ENCODE measurements at places on chromosomes 6 and 20.

DNA sequence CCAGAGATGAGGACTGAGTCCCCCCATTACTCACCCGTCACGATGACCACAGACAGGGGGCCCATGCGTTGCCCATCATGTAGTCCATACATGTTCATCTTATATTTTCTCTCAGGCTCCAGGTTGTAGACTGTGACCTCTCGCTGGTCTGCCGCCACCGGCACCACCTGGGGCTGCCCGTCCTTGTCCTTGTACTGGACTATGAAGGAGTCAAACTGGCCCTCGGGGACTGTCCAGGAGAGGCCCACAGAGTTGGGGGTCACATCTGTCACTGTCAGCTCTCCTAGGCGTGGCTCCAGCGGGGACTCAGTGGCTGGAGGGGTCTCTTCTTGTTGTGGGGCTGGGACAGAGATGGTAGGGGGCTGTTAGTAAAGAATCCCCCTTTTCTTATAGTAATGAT, 35.4 kb downstream of the CYP21A2 start:
- DNase-seq, result no peak

- no peak for DNase-seq
Observed at GRCh38 chr6:132968419-132968950, 154.1 kb downstream of the RPS12 start.

- DNase-seq, result no peak
Observed at GRCh38 chr20:10282979-10283456, 64.4 kb downstream of the SNAP25 start.

GRCh38 chr20:57131601-57132391, 134.6 kb downstream of the BMP7 start:
- no peak for DNase-seq

DNA sequence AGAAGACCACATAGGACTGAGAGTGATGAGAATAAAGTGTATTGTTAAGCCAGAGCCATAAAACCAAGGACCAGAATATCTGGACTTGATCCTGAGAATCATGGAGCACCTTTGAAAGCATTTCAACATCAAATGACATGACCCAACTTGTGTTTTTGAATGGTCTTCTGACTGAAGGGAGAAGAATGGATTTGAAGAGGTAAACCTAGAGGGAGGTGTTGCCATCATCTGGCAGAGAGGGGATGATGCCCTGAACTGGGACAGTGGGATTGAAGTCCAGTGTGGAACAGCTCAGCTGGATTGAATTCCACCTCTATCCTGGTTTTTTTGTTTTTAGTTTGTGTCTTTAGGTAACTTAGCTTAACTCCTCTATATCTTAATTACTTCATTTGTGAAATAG, 570.0 kb downstream of the TBC1D32 start:
- no peak for DNase-seq

DNA sequence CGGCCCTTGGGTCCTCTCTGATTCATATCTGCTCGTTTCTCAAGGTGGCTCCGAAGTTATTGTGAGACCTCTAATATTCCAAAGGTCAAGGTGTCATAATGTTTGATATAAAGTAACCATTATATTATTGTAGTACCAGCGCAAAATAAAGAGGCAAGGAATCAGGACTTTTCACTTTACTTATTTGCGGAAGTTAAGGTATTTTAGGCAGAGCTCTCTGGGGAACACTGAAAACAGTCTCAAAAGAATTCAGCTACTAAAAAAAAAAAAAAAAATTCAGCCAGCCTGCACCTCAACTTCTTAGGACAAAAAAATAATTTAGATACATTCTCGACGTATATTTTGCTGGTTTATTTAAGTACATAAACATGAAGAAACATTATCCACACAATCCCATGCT, 2.4 kb downstream of the OSER1 start:
- DNase-seq, result no peak

- no peak for DNase-seq
Observed at GRCh38 chr6:114101255-114101654, 130.3 kb upstream of the HDAC2 start.

GRCh38 chr6:4327841-4328240, 192.5 kb upstream of the ECI2 start:
- DNase-seq, result no peak

GRCh38 chr20:25547063-25547462, 38.3 kb downstream of the NINL start:
- DNase-seq, result no peak

GRCh38 chr6:78435671-78436070, 431.7 kb upstream of the IRAK1BP1 start:
- DNase-seq, result no peak

GRCh38 chr20:20407891-20408805, 40.2 kb downstream of the INSM1 start:
- no peak for DNase-seq

GRCh38 chr6:98847416-98847778, 13.0 kb downstream of the POU3F2 start:
- DNase-seq, result no peak

DNA sequence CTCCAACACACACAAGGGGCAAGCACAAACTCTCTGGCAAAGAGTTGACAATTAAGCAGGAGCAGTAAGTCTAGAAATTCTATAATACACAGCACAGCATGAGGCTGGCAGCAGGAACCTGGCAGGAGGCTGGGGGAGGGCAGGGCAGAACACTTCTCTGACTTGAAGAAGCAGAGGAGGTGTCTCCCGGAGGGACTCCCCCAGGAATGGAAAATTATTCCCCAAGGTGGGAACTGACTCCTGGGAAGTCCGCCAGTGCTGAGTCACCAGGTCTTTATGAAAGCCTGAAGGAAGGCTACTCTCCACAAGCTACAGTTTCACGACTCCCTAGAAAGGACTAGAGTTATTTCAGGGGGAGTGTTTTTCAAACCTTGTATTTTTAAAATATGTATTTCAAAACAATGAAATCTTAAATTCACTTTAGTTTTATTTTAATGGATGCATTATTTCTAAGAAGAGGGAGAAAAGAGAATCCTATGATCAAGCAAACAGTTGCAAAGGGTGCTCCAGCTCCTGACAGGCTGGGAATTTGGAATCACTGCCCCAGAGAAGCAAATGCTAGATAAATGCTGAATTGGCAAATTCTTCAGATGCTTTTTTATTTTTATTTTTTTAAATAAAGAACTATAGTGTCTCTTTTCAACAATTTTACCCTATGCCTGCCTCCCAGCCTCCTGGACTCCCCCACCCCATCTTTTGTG, 192.8 kb downstream of the LY86 start:
- no peak for DNase-seq

DNA sequence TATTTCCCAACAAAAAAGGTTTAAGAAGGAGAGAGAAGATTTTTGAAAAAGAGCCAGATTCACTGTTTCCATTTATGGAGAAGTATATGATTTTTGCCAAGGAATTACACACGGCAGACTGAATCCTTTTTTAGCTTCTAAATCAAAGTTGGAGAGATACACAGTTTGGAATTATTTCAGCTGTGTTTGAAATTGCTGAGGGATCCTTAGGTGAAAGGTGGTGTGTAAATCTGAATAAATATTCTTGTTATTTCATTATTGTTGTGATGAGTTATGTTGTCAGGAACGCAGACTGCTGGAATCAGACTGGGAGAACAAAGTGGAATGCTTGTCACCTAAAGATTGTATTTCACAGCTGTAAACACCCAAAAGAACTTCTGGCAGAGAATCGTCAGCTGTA, 168.5 kb upstream of the AKIRIN2 start:
- DNase-seq, result no peak

DNA sequence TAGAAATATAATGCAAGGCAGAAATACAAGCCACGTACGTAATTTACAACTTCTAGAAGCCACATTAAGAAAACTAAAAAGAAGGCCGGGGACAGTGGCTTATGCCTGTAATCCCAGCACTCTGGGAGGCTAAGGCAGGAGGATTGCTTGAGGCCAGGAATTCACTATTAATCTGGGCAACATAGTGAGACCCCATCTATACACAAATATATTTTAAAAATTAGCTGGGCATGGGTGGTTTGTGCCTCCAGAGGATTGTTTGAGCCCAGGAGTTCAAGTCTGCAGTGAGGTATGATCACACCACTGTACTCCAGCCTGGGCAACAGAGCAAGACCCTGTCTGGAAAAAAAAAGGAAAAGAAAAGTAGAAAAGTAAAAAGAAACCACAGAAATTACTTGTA, 12.3 kb downstream of the MPC1 start:
- no peak for DNase-seq

- DNase-seq, result no peak
Observed at GRCh38 chr20:58622671-58623578, 28.2 kb upstream of the STX16 start.

GRCh38 chr6:25359191-25359861, 80.2 kb downstream of the CARMIL1 start:
- no peak for DNase-seq

GRCh38 chr20:11389186-11389585, 528.5 kb upstream of the BTBD3 start:
- no peak for DNase-seq

DNA sequence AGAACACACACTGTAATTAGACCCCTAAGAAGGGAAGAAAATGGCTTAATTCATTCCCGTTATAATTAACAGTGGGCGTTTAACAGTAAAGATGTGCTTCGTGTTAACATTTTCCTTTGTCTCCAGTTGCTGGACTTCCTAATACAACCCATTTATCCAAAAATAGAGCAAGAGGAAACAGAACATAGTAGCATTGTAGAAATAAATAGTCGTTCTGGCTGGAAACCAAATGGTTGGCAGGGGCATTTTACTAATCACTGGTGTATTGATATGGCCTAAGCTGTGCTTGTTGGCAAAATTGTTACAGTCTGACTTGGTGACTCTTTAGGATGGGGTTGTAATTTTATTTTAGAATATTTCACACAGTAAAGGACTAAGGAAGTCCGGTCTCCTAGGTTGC, 89.8 kb downstream of the BMP6 start:
- DNase-seq, result no peak

DNA sequence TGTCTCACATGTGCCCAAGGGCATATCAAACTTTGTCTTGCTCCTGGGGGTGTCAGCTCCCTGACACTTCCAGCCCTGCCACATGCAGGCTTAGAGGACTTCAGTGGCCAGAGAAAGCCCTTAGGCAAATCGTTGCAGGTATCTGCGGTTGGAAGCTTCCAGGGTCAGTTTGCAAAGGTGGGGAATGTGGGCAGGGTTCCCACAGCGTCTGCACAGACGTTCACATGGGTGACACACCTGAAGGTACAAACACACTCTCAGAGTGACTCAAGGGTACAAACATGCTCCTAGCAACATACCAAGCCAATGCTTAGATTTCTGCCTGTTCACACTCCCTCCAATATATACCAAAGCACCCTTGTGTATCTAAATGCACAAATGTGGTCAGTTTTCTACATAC, 30.0 kb downstream of the VSTM2L start:
- DNase-seq, result no peak

GRCh38 chr20:10539818-10540553, 104.9 kb downstream of the SLX4IP start:
- DNase-seq, result no peak

DNA sequence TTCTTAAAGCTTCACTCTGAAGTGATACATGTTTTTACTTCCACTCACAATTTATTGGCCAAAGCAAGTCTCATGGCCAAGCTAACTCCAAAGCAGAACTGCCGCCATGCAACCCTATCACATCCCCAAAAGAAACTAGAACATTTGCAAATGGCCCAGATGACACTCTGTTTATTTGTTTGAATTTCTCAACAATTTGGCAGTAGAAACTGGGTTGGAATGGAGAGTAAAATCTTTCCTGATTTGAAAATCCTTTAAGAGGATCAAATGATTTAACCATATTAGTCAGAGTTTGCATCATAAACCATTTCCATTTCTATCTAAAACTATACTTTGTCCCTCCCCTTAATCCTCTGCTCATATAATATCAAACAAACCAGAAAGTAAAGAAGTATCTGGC, 39.1 kb upstream of the E2F3 start:
- DNase-seq, result no peak

DNA sequence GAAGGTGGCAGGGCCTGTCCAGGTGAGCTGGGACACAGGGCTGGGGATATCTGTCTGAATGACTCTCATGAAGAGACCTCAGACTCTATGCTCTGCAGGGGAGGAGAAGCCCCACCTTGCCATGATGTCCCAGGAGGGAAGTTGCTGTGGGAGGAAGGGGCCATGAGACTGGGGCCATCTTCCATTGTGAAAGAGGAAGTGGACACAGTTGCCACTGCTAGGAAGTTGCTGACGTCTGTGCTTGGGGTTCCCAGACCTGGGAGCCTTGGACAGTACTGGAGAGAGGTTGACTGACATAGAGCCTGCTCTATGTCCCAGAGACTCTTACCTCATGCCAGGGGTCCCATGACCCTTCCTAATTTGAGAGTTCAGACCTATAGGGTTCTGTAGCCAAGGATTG, 24.5 kb downstream of the SIRPB1 start:
- DNase-seq, result no peak

DNA sequence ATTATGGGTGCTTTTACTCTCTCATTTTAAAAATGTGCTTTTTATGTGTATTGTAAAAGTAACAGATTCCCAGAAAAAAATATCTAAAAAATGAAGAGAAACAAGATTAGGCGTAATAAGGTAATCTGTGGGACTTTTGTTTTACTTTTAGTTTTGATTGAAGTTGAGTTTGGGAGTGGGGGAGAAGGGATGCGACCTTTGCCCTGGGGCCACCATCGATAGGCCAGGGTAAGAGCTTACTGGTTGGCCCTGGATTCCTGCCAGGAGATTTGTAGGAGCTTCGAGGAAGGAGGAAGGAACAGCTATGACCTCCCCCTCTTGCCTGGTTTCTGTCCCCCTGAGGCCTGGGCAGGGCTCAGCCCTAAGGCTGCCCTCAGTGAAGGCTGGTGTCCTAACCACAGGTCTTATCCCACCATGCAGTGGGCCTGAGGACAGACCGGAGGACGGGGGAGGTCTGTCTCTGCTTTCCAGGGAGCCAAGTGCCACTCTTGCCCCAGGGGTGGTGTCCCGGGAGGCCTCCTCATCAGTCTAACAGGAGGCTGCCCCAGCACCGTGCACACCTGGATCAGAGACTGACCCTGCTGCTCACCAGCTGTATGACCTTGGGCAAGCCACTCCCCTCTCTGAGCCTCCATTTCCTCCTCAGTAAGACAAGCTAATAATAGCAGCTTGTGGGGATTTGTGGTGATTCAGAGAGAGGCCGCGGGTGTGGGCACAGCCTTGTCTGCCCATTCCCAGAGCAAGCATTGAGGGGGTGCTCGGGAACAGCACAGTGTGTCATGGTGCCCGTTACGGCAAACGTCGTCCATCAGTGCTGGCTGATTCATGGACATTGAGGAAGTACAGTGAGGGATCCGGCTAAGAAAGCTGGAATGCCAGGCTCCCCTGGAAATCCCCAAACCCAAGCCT, 21.2 kb downstream of the TGM2 start:
- DNase-seq, result no peak

DNA sequence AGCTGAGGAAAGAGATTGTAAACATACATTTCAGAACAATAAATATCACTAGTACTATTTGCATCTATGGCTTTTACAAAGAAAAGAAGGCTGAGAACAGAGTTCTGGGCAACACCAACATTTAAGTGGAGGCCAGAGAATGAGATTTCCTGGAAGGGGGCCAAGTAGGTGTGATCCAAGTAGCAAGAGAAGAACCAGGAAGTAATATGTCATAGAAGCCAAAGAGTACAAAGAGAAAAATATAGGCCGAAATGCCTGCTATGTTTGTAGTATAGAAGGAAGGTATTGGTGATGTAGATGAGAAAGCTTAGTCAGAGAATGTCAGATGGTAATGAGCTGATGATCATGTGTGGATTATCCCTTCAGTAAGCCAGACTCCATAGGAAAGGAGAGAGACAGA, 94.5 kb downstream of the PERP start:
- no peak for DNase-seq
